ENCODE measurements at places on chromosomes 2 and 18.

- DNase-seq: no peak
These were observed 152.9 kb downstream of the LPIN1 start for GRCh38 chr2:11899264-11899818.

GRCh38 chr18:22094358-22094734 is 75.0 kb upstream of the GATA6 start:
- no peak for DNase-seq

GRCh38 chr2:219965287-219966194 is 338.1 kb downstream of the SLC4A3 start:
- no peak for DNase-seq

DNA sequence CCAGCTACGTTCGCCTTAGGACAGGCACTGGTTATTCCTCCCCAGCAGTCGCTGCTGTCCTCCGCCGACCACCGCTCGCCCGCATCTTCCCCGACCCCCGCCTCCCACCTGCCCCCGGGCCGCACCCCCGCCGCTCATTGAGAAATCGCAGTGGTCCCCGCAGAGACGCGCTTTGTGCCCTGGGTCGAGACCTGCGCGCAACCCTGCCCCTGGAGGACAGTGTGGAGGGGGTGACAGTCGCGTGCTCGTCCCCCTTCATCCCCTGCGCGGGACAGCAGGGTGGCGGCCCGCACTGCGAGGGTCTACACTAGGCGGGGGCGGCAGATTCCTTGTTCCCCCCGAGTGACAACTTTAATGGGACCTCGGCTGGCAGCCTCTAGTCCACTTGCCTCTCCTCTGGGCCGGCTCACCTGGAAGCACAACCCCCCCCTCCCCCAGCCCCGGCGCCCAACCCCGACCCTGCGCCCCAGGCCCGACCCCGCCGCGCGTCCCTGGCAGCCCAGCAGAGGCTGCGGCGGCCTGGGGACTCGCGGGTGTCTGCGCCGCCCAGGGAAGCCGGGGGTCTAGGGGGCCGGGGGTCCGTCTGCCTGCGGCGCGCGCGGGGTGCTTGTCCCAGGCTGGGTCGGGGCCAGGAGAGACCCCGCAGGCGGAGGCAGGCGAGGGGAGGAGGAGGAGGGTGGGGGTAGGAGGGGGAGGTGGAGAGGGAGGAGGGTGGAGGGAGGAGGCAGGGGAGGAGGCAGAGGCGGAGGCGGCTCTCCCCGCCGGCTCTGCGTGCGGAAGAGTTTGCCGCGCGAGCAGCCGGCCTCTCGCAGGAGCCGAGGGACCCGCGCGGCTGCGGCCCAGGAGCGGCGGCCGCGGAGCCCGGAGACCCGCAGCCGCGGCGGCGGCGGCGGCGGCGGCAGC is at the start of gene NPAS2:
NPAS2 (plus strand) TSS at position 770 of the 903 bp plus-strand sequence. CDS start 84,616 bp downstream, outside the sequence.
- DNase-seq: no peak

DNA sequence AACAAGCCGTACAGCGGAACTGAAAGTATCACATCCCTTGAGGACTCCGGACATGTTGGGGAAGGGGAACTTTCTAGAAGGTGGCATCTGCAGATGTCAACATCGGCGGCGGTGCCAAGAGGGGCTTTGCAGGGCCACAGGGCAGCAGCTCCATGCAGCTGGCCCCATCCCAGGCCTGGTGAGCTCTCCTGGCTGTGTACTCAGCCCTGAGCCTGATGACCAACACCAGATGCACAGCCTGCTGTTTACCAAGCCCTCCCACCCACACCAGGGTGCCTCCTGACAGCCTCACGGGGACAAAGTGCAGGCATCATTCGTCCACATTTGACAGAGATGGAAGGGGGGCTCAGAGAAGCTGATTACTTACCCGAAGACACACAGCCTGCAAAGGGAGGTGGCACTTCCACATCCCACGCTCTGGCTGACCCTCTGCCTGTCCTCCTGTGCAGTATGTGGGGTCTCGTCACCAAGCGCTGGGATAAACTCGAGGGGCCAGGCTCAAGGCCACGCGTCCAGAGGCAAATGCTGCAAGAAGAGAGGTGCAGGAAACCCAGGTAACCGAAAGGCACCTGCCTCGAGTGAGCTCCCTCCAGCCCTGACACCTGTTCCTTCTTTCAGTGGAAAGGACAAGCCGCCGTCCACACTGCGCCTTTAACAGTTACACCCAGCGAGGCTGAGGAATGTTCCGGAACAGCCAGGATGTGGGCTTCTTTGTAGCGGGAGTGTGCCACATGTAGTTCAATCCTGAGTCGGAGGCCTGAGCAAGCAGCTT is 69.0 kb upstream of the ASAP2 start:
- DNase-seq: no peak

DNA sequence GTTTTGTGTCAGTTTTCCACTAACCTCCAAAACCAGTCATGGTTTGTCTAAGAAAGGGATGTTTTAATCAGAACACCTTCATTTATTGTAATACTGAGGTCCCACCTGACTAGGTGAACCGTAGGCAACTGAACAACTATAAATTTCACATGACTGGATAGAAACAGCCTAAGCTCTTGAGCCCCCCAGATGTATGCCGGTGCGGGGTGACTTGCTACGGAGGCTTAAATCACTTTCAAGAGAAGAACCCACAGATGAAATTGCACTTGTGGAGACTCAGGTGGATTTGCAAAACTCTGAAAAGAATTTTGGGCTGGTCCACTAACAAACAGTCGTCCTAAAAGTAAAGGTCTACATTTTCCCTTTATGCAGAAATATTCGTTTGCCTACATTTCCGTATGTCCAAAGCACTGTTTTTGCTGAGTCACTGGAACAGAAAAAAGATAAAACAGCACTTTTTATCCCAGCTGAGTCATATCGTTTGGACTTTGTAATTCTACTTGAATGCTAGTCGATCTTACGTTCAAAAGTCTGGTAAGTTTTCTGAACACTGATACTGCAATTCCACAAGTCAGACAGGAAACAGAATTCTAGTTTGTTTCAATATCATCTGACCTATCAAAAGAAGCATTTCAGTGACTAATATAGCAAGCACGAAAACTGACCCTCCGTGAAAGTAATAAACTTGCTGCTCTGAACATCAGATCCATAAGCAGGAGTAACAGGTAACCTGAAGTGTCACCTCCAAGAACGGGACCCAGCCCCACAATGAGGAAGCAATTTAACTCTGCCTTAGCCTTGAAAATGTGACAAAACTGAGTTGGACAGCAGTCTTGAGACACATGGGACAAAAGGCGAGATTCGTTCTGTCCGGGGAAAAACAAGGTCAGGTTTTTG is 18.1 kb downstream of the ZNF516 start:
- DNase-seq: no peak

GRCh38 chr18:3803350-3803749 is 353.4 kb downstream of the TGIF1 start:
- no peak for DNase-seq

- no peak for DNase-seq
These were observed 73.1 kb downstream of the TGOLN2 start for GRCh38 chr2:85254540-85255300.

- DNase-seq: no peak
These were observed 1229.1 kb upstream of the ACVR2A start for GRCh38 chr2:146615778-146616177.

GRCh38 chr2:165876712-165877111 is 76.9 kb downstream of the TTC21B start:
- no peak for DNase-seq

GRCh38 chr18:48831113-48831759 is 119.5 kb downstream of the SMAD7 start:
- DNase-seq: no peak

GRCh38 chr2:151374436-151374835 is 17.0 kb downstream of the TNFAIP6 start:
- no peak for DNase-seq

DNA sequence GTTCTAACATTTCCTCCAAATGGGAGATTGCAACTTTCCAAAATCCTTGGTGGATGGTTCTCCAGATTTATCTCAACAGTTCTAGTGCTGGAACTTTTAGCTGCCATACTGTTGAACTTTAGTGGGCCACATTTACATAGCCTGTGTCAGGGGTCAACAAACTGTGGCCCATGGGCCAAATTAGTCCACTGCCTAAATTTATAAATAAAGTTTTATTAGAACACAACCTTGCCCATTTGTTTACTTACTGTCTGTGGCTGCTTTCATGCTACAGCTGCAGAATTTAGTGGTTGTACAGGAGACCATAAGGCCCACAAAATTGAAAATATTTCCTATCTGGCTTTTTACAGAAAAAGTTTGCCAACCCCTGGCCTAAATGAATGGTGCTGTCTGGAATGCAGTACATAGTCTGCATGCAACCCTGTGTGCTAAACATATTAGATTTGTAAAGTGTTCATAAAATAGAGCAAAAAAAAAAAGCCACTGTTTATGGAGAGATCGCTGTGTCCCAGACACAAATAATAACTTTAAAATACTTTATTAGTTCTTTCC is 30.3 kb downstream of the MGAT5 start:
- no peak for DNase-seq

DNA sequence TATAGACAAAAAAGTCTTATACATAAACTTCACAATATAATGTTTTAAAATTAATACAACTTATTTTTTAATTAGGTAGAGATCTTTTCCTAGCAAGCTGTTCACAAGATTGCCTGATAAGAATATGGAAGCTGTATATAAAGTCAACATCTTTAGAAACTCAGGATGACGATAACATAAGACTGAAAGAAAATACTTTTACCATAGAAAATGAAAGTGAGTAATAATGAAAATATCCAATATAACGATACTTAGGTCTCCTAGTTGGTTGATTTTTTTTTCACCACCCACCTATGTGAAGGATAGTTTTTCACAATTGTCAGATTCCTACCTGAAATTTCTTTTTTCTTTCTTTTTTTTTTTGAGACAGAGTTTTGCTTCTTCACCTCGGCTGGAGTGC is 13.1 kb downstream of the ELP2 start:
- DNase-seq: no peak

DNA sequence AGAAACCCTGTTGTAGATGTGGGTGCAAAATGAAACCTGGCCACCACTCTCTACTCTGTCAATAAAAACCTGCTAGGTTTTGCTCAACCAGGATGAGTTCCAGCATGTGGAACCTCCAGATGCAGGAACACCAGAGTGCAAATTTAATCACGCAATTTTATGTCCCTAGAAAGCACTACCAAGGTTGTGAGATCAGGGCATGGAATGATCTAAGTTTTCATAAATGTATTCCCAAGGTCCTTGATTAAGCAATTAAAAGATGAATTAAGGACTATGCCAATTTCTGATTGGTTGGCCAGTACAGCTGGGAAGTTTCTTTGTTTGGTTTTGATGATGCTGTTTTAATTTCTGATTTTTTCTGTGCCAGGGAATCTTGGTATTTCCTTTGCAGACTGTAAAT is 179.2 kb downstream of the KCNS3 start:
- no peak for DNase-seq

DNA sequence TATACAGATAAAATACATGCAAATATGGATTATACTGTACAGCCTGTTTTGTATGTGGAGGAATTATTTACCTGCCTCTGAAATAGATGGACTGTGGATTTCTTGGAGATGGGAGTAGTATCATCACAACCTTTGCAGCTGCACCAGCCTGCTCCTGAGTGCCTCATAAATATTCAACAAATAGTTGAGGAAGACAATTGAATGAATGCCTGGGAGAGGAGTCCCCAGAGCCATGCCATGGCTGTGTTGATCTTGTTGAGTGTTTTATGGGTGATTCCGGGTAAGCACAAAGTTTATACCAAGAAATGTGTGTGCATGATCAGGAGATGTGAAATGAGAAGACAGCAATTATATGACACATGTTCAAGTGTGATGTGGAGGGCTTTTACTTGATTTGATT is 225.0 kb downstream of the FHOD3 start:
- no peak for DNase-seq

GRCh38 chr2:19127616-19128015 is 230.8 kb downstream of the OSR1 start:
- DNase-seq: no peak

DNA sequence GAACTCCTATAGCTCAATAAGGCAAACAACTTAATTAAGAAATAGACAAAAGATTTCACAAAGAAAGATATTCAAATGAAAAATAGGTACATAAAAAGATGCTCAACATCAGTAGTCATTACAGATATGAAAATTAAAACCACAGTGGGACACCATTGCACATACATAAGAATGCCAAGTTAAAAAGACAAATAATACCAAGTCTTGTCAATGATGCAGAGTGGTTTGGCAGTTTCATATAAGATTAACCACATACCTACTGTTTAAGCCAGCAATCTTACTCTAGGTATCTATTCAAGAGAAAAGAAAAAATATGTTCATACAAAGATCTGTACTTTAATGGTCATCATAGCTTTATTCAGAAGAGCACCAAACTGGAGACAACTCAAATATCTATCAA is 63.5 kb upstream of the GLS start:
- no peak for DNase-seq

DNA sequence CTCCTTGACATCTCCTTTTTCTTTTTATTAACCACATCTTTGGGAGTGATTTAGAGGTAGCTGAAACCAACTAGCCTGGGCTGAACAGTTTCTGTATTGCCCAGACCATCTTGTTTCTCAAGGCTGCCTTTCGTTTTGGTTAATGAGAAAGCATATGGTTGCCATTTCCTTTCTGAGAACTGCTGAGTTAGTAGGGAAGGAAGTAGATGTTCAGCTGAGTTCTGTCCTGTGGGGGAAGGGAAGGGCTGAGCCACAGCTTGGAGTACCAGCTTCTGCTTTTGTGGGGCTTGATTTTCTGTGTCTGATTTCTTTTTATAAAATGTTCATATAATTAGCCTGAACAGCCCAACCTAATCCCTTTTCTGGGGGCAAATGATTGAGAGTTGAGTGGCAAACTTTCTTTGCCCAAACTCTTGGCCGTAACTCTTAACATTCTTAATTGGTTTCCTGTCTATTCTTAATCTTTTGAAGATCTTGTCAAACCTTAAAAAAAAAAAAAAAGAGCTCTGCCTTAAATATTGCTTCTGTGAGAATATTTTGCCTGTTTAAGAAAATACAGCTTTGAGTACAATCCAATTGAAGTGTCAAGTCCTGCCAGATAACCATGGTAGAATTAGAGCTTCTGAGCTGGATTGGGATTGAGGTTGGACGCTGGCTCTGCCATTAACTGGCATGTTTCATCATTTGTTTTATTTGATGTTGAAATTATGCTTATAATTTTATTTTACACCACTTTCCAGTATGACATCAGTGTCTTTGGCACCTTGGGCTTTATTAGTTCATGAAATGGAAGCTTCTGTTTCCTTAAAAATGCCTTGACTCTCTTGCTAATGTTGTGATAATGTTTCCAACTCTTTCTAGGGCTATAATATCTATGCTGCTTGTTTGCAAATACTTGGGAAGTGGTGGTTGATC is 1.9 kb upstream of the NABP1 start:
- peak; percentile 11 for DNase-seq

DNA sequence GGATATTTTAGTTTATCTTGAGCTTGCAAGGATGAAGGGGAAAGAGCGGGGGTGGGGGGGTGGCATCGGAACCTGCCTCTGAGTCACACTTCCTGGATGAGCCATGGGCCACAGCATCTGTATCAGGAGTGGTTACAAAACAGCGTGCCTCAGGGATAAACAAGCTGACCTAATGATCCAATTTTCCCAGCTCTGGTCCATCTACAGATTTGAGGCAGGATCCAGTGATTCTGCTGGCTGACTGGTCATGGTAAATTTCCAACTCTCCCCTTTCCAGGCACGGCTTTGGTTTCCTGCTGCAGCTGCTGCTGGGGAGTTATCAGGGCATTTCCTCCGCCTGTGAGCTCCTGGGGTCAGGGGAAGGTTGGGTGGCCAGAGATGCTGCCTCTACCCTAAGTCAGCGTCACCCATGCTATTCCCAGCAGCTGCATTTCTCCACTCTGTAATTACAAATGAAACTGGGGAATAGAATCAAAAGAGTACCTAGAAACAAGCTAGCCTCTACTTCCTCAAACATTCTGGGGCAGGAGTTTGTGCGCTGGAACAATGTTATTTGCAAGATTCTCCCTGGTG is 4.7 kb upstream of the HPCAL1 start:
- DNase-seq: peak; percentile 55

All from activated T-helper 9 cell treated with anti-CD3 and anti-CD28 coated beads, Interleukin-2, amount 50 U/mL, for 16 hours (primary cell).